ENCODE measurements at places on chromosomes 13 and 19. TPM values are rescaled to one million over a fixed set of nuclear protein-coding genes. Genes with fewer than 3 reads are reported as not detected.

Gene PROZ
- total RNA-seq, result not detected

Gene ZNF700
- total RNA-seq, result 3.2 TPM

Gene FREM2
- total RNA-seq, result 0.08 TPM

Gene TMC4
- total RNA-seq, result 22.6 TPM

Gene LYPD5
- 4.1 TPM for total RNA-seq

All from hair follicular keratinocyte (primary cell).